Caco-2 (cell line): ENCODE measurements at places on chromosomes 4 and X. TPM values are rescaled to one million over a fixed set of nuclear protein-coding genes. Genes with fewer than 3 reads are reported as not detected.

ETDB gene
- total RNA-seq = not detected in 2 replicates

DNA sequence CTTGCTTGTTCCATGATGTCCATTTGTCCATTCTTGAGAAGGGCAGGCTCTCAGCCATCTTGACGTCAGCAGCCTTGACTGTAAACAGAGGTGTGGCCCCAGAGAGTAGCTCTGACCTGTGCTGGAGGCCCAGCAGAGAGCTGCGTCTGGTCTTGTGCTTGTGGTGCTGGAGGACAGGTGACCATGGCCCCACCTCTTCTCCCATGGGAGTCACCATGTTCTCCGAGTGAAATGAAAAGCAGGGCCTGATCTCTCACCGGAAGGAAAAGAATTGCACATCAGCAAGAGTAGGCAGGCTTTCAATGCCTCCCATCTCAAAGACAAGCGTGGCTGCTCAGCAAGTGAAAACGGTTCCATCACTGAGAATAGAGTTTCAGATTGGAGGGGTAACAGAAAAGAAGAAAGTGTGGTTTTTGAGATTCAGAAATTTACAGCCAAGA is 11.5 kb downstream of the PARM1 start:
- peak; percentile 36 for DNase-seq

- no peak for DNase-seq
These were observed 41.9 kb downstream of the F11 start for GRCh38 chr4:186307916-186308315.

DNA sequence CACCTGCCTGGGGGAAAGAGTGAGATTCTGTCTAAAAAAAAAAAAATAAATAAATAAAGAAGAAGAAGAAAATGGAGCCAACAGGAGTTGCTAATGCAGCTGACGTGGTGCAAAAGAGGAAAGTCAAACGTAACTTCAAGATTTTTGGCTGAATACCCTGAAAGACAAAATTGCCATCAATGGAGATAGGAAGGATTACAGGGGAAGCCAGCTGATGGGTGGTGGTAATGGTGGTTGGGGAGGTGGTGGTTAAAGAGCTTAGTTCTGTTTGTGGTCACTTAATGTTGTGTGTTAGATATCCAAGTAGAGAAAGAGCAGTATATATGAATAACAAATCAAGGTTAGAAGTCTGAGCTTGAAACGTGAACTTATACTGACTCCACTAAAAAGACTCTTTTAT is 225.4 kb downstream of the ARHGAP24 start:
- DNase-seq = no peak

TLL1 gene
- 14.2 and 16.2 TPM in 2 replicates for total RNA-seq

DNA sequence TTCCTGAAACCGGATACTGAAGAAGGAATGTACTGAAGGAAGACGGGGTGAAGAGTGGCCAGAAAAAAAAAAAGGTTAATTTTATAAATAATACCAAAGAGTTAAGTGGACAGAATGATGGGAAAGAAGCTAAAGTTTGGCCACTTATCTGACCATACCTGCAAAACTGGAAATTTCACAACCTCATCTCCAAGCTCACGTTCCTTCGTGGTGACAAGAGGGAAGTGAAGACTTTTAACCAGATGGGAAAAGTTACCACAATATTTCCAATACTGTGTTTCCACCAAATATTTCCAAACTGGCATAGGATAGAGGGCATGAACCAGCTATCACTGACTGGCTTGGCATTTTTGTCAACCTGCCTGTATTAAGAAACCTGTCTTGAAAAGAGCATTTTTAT is 56.4 kb downstream of the MAML3 start:
- DNase-seq = no peak

GRCh38 chr4:151807220-151807619 is 46.4 kb upstream of the GATB start:
- DNase-seq = no peak

MAOB gene
- 0.34 and 0.35 TPM in 2 replicates for total RNA-seq

- no peak for DNase-seq
These were observed 71.9 kb upstream of the TFDP3 start for GRCh38 chrX:133290076-133290475.

DNA sequence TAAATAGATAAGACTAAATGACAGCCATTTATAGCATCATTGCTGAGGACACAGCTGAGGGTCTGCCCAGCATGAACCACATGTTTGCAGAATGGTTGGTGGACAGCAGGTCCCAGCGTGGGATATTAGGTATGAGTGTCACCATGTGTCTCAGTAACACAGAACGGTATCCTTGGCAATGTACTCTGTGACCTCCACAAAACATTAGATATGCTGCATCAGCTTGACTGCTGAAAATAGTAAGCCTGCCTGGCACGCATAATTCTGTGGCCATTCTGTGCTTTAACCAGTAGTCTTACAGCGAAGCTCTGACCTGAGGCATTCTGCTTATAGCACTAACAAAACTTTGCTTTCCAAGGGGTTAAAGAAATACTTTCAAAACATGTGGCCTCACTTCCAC is 32.0 kb downstream of the LIMCH1 start:
- DNase-seq = no peak

EREG gene
- total RNA-seq = 35.5 and 37.0 TPM in 2 replicates

GRCh38 chr4:81635739-81636138 is 164.0 kb upstream of the RASGEF1B start:
- peak; percentile 55 for DNase-seq
